Stimulated activated CD4-positive, alpha-beta T cell treated with anti-CD3 and anti-CD28 coated beads, TNF-alpha, amount 100 ng/mL, for 24 hours (primary cell): ENCODE measurements at places on chromosomes 7 and 10.

GRCh38 chr10:29621161-29621560, 13.6 kb downstream of the SVIL start:
- no peak for DNase-seq

DNA sequence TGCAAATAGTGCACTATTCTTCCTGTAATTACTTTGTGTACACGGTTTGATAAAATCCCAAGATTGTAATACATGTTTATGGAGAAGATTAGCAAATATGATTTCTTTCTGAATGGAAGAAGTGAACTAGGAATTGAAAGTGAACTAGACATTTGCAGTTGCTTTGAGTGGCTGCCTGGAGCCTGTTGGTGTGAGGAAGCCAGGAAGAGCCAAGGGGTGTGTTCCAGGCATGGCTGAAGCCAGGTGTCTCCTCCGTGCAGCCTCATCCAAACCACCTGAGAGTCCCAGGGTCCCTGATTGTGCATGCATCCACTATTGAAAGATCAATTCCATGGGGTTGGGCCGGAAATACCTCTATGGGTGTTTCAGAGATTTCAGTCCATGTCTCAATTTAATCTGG, 253.1 kb upstream of the SHH start:
- DNase-seq, result no peak

DNA sequence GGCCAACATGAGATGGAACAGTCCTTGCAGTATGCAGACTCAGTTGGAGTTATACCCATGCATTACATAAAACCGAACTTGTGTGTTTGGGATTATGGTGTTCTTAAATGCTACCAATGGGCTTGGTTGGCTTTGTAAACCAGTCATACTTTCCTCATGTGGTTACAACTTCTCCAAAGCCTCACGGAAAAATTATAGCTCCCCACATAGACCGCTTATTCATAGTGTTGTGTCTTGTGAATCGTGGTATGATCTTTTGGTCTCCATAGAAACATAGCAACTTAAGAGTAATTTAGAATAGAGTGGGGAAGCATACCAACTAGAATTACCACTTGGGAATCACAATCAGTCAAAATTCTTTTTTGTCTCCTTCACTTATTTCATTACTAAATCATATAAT, 112.3 kb upstream of the FZD1 start:
- no peak for DNase-seq

GRCh38 chr7:26375726-26376174, 84.1 kb downstream of the SNX10 start:
- DNase-seq, result no peak

GRCh38 chr10:59175538-59176240, 754 bp upstream of the PHYHIPL start:
- DNase-seq, result no peak

DNA sequence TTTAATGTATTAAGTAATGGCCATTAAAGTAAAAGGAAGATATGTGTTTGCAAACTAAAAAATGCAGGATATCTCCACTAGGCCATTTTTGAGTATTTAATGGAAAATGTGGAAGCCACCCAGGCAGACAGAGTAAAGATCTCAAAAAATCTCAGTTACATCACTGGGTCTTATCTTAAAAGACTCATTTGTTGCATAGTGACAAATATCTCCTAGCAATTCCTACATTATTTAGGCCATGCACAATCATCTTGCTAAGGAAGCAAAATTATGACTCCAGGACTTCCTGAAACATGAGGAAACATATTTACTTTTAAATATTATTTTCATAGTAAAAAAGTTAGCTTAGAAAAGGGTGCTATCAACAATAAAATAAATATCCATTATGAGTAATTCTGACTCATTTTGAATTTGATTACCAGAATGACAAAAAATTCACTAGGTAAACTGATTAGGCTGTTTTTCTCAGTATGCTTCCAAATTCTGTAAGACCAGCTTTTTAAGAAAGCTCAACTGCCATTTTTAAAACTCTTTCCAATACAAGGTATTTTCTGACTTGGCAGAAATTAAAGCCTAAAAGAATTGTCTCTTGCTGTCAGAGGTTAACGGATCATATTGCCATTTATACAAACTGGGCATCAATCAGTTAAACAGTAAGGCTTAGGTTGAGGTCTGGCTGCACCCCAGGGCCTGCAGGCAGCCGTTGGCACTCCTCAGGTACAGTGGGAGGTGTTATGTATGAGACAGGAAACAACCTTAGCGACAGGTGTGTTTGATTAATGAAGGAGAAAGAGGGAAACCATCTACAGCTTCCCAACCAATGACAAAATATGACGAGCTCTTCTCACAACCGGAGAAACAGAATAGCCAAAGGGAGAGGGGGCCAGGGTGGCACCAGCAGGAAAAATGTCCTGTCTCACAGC, 31.8 kb downstream of the PCLO start:
- DNase-seq, result no peak

DNA sequence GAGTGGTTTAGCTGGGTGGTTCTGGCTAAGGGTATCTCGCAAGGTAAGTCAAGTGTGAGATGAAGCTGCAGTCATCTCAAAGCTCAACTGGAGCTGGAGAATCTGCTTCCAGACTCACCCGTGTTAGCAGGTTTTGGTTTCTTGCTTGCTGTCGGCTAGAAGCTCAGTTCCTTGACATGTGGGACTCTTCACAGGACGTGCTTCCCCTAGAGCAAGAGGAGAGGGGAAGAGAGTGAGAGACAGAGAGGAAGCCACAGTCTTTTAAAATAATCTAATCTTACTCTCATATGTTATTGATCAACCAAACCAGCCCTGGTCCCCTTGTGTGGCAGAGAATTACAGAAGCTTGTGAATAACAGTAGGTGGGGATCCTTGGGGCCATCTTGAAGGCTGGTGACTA, 199.5 kb downstream of the REEP3 start:
- no peak for DNase-seq

DNA sequence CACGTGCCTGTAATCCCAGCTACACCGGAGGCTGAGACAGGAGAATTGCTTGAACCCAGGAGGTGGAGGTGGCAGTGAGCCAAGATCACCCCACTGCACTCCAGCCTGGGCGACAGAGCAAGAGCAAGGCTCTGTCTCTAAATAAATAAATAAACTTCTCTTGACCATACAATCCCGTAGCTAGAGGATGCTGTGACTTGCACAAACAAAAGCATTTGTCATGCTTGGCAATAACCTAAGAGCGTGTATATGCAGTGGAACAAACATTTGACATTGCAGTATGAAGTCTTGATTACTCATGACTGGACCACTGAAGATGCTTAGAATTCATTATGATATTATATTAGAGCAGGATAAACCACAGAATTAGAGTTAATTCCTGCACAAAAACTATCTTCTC, 1.4 kb upstream of the C7orf57 start:
- no peak for DNase-seq

- no peak for DNase-seq
These were observed 33.9 kb upstream of the CTTNBP2 start for GRCh38 chr7:117907049-117907640.

DNA sequence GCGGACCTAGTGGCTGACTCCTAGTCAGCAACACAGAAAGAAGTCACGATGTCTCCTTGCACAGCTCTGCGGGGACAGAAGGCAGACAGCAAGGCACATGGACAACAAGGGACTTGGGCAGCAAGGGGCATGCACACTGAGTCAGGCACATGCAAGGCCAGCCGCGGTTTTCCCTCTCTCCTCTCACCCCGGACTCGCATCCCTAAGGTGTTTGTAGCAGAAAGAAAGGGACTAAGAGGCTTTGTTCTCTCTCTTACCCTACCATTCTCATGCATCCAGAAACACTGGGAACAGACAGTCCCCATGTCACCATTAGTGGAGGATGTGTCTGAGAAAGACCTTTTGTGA, 193.3 kb upstream of the PHF14 start:
- DNase-seq, result no peak

DNA sequence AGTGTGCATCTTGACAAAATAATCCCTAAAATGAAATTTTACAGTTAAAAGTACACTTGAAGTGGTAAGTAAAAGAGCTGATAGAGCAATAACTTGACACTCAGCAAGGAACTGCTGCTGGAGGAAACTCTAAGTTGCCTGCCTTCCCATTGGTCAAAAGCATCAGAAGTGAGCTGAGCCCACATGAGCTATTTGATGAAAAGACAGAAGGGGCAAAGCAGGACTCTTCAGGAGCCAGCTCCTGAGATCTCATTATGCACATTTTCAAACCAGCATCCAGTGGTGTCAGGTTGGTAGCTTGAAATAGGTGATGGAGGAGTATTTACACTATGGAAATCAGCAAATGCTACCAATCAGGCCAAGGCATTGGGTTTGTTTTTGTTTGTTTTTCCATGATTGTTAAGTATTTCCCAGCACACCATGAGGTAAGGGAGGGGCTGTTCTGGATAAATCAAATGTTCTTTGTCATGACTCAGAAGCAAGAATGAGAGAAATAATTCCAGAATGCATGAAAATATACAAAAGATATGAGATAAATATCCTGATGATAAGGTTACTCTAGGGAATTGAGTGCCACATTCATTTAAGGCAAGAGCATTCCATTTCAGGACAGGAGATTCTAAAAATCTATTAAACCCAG, 316.6 kb downstream of the SNX13 start:
- no peak for DNase-seq

GRCh38 chr7:142413280-142414000, 155.6 kb upstream of the PRSS58 start:
- DNase-seq, result no peak

- DNase-seq, result no peak
These were observed 24.7 kb upstream of the GPAM start for GRCh38 chr10:112208292-112208691.

DNA sequence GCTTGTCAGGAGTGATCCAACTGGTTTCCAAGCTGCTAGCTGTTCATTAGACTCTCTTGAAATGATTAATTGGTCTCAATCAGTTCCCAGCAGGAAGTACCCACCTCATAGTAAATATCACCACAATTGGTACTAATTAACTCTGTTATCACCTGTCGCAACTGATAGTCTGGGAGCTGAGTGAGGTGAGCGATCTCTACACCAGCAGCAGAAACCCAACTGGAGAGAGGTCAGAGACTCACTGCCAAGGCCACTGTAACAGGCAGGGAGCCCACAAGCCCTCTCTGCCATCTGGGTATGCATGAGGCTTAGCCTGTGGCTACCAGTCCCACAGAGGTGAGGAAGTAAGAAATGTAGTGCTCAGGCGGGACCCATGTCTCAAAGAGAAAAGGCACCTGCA, 245.5 kb downstream of the DYNC1I1 start:
- no peak for DNase-seq

DNA sequence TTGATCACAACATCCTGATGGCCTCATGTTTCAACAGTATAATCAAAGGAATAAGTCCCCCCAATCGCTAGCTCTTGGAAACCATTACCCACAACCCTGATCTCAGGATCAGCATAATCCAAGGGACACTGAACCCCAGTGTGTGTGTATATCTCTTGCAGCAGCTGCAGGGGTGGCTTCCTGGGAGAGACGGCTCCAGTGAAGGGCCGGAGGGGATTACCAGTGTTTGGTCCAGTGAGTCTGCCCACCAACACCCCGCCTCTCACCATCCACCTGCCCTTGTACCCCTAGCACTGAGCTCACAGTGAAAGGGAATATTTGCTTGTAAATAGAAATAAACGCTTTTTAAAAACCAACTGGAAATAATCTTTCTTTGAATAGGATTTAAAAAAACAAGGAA, 63.1 kb downstream of the FAM53B start:
- no peak for DNase-seq

DNA sequence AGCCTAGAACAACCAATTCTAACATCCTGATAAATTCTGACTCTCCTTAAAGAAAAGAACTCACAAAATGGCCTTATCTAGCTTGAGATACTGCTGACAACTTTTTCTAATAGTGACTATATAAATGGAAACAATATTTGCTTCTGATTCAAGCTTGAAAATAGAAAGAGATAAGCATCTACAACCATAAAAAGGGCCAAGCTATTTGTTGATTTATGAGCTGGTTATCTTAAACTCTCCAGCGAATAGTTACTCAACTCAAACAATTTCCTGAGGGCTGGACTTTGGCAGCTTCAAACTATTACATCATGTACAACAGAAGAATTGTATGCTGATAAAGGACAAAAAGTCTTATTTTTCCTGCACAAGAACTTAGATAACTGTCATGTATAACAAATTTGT, 4.6 kb downstream of the USP54 start:
- no peak for DNase-seq

DNA sequence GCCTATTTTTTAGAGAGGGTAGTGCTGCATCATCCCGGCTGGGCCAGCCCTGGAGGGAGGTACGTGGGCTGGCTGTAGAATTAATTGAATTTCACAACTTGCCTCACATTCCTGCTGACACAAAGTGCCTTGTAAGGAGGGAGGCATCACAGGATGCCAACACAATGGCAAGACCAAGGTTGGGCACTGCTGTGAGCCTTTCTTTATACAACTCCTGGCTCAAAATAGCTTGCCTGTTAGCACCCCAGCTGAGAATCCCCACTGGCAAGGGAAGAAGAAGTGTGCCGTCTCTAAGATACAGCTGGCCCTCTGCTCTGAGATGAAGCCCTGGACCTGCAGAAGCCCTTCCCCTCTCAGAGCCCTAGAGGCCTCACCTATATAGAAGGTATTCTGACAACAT, 873.9 kb downstream of the GRID1 start:
- DNase-seq, result no peak

- DNase-seq, result no peak
These were observed 2.8 kb downstream of the KCTD7 start for GRCh38 chr7:66631471-66631870.

DNA sequence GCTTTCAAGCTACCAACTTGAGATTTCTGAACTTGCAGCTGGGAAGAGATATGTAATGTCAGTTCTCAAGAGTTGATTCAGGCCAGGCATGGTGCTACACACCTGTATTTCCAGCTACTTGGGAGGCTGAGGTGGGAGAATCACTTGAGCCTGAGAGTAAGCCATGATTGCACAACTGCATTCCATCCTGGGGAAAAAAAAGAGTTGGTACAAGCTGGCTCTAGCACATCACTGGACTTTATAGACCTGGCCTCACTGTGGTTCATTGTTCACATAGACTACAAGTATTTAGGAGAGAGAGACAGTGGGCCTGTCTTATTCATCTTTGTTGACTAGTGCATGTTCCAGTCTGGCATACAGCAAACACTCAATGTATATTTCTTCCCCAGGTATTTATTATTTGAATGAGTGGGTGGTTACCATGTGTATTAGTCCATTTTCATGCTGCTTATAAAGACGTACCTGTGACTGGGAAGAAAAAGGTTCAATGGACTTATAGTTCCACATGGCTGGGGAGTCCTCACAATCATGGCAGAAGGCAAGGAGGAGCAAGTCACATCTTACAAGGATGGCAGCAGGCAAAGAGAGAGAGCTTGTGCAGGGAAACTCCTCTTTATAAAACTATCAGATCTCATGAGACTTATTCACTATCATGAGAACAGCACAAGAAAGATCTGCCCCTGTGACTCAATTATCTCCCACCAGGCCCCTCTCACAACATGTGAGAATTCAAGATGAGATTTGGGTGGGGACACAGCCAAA, 176.5 kb downstream of the PFKFB3 start:
- DNase-seq, result no peak

GRCh38 chr7:37215290-37215923, 233.3 kb downstream of the ELMO1 start:
- DNase-seq, result no peak

DNA sequence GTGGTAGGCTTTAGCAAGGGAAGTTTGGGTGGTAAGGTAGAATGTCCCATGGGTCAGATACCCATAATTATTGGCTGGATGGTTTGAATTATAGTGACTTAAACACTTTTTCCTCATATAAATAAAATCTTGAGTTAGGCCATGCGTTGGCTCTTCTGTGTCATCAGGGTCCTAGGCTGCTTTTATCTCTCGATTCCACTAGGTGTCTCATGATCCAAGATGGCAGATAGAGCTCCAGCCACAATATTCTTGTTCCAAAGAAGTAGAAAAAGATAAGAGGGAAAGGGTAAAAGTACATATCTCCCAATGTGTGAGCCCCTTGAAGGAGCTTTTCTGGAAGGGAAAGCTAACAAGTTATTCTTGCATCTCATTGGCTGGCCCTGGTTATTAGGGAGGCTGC, 144.7 kb downstream of the GRK5 start:
- no peak for DNase-seq
